ENCODE measurements at places on chromosomes 2 and 18. TPM values are rescaled to one million over a fixed set of nuclear protein-coding genes. Genes with fewer than 3 reads are reported as not detected.

The SERPINB10 gene
- not detected for total RNA-seq

The C2orf42 gene
- 8.2 TPM for total RNA-seq

The MAIP1 gene
- total RNA-seq = 33.2 TPM

The ZNF804A gene
- total RNA-seq = not detected

The SP3 gene
- total RNA-seq = 37.3 TPM

The KLHL14 gene
- total RNA-seq = not detected

The RAMP1 gene
- not detected for total RNA-seq

The NEU2 gene
- not detected for total RNA-seq

The VWC2L gene
- not detected for total RNA-seq
